ENCODE measurements at places on chromosomes 11 and 22.

DNA sequence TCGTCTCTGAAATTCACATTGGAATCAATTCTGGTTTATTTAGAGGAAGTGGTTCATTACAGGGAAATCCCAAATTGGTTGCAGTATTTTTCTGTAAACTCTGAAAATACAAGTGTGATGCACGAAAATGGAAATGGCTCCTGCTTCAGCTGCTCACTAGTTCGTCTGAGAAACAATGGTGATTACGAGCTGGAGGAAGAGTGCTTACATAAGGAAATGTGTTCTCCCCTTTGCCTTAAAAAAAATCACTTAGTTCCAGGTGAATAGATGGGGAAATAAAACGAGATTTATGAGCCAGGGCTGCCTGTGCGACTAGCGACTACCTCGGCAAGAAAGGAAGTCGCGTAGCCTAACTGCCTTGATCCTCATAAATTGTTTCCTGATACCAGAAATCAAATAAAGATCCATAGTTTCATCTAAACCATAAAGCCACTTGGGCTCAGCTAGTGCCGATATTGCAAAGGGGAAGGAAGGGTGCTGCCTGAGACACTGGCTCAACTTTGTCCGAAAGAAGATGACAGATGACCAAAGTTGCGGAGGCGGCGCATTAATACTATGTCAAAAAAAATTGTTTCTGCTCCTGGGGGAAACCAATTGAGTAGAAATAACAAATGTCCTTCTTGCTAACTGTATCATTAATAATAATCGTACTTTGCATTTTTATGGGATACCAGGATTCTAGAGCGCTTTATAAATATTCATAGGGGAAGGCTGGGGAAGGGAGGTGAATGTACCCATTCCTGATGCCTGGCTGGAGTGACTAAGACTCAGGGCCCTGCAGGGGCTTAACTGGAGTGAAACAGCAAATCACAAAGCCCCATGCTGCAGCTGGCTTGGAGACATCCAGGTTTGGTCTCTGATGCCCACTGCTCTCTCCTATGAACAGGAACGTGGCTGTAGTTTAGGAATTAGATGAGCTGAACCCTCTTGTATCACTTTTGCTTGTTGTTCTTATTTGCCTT, 185.7 kb downstream of the BLID start:
- no peak for DNase-seq

- DNase-seq = no peak
These were observed 2.4 kb downstream of the ASPHD2 start for GRCh38 chr22:26431261-26431995.

- no peak for DNase-seq
These were observed 11.3 kb downstream of the P2RY2 start for GRCh38 chr11:73229321-73229895.

- DNase-seq = no peak
These were observed 725.0 kb downstream of the METTL15 start for GRCh38 chr11:28833169-28833568.

- no peak for DNase-seq
These were observed 9.5 kb downstream of the PLA2G6 start for GRCh38 chr22:38171927-38172831.

- no peak for DNase-seq
These were observed 38.2 kb upstream of the LYVE1 start for GRCh38 chr11:10606536-10607208.

DNA sequence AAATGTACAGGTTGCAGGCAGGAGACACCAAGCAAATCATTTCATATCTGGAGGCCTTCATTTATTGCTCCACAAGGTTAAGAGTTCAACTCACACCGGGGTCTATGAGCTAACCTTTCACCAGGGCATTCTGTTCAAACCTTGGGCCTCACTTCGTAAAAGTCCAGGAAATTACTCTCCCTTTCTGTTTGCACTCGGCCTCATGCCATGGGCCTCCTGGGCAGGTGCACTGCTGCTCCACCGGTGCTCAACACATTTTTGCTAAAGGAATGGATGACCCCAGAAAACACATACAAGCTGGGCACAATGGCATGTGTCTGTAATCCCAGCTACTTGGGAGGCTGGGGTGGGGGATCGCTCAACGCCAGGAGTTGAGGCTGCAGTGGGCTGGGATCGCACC, 16.6 kb upstream of the RRP7A start:
- no peak for DNase-seq

GRCh38 chr11:131661132-131661531, 290.7 kb downstream of the NTM start:
- no peak for DNase-seq

GRCh38 chr11:78318321-78319114, 99.1 kb downstream of the GAB2 start:
- DNase-seq = no peak

GRCh38 chr11:66749091-66749490, 20.1 kb upstream of the SPTBN2 start:
- DNase-seq = no peak

DNA sequence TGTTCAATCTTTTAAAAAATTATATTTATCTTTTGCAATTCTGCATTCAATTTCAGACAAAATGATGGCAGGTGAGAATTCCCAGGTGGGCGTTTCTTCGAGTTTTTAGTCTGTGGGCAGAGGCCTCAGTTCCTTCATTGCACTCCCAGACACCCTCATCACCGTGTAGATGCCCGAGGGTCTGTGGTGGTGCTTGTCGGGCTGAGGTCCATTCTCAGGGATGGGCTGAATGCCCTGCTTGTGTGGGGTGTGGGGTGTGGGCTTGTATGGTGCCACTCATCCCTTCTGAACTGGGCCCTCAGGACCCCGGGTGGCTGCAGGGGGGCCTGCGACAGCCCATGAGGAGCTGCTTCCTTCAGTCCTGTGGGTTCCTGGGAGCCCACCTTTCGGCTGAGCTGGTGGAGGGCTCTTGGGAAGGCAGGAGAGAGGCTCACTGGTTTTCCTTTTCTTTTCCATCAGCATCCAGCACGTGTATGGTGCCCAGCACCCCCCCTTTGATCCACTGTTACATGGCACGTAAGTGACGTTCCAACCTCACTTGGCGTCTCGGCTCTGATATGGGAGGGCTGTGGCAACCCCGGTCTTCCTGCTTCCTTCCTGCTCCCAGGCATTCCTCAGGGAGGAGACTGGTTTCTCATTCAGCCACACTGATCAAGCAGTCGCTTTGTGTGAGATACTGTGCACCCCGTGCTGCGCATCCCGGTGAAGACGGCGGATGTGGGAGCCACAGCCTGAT, 29.8 kb downstream of the TBC1D22A start:
- DNase-seq = no peak

GRCh38 chr11:65069217-65069616, 10.9 kb upstream of the NAALADL1 start:
- DNase-seq = no peak

- no peak for DNase-seq
These were observed 60.3 kb downstream of the TMPRSS5 start for GRCh38 chr11:113645593-113646349.

GRCh38 chr11:67633758-67634365, 4.1 kb upstream of the NUDT8 start:
- DNase-seq = no peak

GRCh38 chr11:132365650-132366049, 995.2 kb downstream of the NTM start:
- DNase-seq = no peak

- DNase-seq = no peak
These were observed 42.5 kb downstream of the GAB4 start for GRCh38 chr22:16965560-16965959.

GRCh38 chr11:5234381-5234834, at the start of gene HBD:
TSS of gene HBD (minus strand) at chr11:5234483. CDS start at chr11:5234433, 50 bp downstream.
- no peak for DNase-seq

- DNase-seq = no peak
These were observed 1.0 kb upstream of the BTG4 start for GRCh38 chr11:111513240-111513605.

DNA sequence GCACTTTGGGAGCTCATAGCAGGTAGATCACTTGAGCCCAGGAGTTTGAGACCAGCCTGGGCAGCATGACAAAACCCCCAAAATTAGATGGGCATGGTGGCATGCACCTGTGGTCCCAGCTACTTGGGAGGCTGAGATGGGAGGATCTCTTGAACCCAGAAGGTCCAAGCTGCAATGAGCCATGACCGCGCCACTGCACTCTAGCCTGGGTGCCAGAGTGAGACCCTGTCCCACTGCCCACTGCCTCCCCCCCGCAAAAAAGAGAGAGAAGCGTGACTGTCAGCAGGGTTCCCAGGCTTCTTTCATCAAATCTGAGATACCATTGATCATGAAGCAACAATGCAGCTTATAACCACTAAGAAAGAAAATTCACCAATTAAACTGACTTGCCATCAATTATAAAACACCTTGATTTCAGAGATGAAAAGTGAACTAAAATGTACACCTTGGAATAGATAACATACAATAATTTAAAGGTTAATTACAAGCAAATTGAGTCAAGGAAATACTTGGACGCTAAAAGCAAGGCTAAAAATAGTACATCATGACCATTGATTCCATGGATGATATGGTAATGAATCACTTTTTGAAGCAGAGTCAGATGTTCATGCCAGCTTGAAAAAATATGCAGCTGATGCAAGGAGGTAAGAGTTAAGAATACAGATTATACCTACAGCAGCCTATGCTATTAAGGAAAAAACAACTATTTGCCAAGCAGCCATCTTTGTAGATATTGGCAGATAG, 90.8 kb upstream of the ALKBH3 start:
- peak; percentile 11 for DNase-seq

- no peak for DNase-seq
These were observed 68.6 kb upstream of the TMEM45B start for GRCh38 chr11:129747071-129747470.

- no peak for DNase-seq
These were observed 40.1 kb downstream of the MUC5B start for GRCh38 chr11:1263010-1263409.

All from astrocyte of the cerebellum (primary cell).